ENCODE measurements at places on chromosomes 6 and 20. TPM values are rescaled to one million over a fixed set of nuclear protein-coding genes. Genes with fewer than 3 reads are reported as not detected.

- no peak for DNase-seq
Measured at GRCh38 chr20:48422242-48422960, 405.4 kb downstream of the PREX1 start.

DNA sequence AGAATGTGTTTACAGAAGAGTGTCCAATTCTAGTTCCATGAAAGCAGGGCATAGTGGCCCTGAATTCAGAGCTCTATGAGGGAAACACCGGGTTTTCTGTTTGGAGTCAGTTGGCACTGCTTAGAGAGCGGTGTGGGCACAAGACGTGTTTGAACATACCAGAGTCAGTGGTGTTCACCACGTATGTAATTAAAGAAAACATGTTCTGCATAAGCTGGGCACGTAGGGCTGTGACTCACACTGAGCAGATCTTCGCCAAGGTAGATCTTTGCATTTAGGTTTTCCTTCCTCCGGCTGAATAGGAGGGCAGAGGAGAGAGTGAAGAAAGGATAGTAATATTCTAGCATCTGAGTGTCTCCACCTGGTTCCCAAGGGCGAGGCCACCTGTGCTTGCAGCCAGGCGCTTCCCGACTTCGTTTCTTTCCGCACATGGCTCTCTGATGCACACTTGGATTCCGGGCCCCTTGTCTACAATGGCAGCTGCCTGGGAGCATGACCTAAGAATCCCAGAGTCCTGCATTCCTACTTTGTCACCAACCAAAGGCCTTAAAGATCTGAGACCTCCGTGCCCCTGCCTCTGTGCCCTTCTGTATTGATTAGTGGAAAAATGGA lies 136.2 kb downstream of the ERMARD start:
- no peak for DNase-seq

DNA sequence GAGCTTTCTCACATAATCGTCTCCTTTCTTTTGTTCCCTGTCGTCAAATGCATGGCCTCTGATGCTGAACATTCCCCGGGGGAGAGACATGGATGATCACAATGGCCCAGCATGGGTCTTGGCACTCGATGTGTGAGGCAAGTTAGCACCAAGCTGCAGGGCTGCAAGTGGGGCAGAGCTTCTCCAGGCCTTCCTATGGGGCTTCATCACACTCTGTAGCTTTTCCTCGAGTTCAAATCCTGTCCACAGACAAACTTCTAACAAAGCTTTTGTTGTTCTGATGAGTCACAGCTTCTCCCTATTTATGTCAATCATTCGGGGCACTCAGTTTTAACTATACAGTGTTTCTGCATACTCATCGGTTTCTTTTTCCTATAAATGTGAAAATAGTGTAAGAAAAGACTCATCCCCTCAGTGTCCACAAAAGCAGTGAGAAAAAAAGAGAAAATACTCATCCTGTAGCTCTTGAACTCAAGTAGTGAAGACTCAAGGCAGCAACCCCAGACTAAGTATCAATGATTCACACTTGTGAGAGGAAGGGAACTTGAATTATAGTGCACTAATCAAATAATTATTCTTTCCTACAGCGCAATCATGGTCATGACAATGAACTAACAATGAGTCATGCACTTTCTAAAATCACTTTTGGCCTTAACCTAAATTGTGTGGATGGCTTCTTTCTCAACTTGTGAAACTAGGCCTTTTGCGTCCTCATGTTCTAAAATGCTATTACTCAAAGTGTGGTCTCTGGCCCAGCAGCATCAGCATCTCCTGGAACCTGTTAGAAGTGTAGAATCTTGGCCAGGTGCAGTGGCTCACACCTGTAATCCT lies 68.4 kb upstream of the NOX3 start:
- no peak for DNase-seq

TENT5A gene
- 53.5 TPM for total RNA-seq

DNA sequence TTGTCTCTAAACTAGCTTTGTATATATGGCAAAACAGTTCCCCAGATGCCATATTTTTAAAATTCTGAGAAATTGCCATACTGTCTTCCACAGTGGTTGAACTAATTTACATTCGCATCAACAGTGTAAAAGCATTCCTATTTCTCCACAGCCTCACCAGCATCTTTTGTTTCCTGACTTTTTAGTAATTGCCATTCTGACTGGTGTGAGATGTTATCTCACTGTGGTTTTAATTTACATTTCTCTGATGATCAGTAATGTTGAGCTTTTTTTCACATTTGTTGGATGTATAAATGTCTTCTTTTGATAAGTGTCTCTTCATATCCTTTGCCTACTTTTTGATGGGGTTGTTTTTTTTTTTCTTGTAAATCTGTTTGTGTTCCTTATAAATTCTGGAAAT lies 1222.7 kb upstream of the CITED2 start:
- DNase-seq: no peak

CRISP3 gene
- total RNA-seq: not detected

- DNase-seq: no peak
Measured at GRCh38 chr20:51460569-51461265, 81.8 kb downstream of the NFATC2 start.

- no peak for DNase-seq
Measured at GRCh38 chr20:5843054-5843592, 92.9 kb downstream of the SHLD1 start.

BTN1A1 gene
- not detected for total RNA-seq

DNA sequence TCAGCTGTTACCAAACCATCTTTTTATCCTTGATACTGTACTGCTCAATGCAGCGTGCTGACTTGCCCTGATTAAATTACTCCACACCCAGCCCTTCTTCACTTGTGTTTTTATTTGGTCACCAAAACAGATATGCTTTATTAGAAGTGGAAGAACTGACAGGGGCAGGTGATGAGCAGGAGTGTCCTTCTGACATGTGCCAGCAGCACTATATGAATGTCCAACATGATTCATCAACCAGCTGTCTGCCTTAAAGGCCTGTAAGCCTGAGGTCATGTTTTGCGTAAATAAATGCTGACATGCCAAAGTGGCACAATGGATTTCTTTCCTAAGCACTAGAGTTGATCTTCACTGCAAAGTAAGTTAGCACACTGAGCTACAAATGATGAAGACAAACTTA lies 15.4 kb downstream of the POPDC3 start:
- no peak for DNase-seq

PTCRA gene
- total RNA-seq: not detected

CD24 gene
- total RNA-seq: 0.75 TPM

- no peak for DNase-seq
Measured at GRCh38 chr6:162363757-162364156, 363.8 kb downstream of the PRKN start.

GRCh38 chr6:145086197-145086596 lies 649.1 kb downstream of the EPM2A start:
- DNase-seq: no peak

- DNase-seq: no peak
Measured at GRCh38 chr6:74181471-74181870, 485.5 kb downstream of the CD109 start.

DNA sequence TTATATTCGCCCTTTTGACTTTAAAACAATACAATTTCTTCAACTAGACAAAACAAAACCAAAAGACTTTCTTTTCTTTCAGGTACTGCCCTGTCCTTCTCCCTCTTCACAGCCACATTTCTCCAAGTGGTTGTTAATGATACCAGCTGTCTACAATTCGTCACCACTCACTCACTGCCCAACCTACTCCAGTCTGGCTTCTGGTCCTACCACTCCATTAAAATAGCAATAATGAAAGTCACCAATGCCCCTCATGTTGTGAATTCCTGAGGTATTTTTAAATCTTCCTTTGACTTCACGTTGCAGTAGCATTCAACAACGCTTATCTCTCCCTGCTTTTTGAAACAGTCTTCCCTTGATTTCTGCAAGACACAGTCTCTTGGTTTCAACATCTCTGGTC lies 11.6 kb upstream of the MAN1A1 start:
- no peak for DNase-seq

PRND gene
- not detected for total RNA-seq

HSPA12B gene
- 16.6 TPM for total RNA-seq

DNA sequence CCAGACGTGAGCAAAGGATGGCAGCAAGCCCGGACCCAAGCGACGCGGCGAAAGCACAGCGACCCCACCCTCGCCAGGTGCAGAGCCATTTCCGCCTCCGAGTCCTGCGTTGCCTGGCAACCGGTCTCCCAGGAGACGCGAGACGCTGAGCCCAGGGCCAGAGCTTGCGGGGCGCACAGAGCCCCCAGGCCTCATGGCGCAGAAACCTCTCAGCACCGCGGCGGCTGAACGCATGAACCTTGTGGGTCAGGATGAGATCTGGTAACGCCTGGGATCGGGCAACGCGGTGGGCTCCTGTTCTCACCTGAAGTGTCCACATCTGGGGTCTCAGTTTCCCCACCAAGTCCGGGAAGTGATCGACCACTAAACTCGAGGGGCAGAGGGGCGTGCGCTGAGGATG lies 77.7 kb downstream of the ANKRD60 start:
- DNase-seq: no peak

DNA sequence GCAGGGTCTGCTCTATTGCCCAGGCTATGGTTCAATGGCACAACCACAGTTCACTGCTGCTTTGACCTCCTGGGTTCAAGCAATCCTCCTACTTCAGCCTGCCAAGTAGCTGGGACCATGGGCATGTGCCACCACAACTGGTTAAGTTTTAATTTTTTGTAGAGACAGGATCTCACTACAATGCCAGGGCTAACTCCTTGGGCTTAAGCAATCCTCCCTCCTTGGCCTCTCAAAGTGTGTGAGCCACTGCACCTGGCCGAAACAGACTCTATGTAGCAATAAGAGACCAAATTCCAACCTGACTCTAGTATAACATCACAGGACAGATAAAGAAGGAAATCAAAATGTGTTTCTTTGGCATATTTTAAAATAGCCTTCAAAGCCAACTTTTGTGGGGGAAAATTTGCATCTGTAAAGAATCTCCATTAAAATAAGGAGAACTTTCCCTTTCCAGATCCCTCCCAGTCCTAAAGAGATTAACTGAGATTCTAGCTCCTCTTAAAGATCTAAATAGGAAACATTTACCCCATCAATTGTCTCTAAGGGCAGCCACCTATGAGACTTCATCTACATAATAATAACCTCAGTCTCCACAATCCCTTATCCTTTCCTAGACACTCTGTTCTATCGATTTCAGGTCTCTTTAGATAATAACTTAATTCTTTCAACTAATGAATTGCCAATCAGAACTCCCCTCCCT lies 94.7 kb upstream of the PLCB4 start:
- DNase-seq: no peak

GRCh38 chr20:10239954-10240353 lies 21.3 kb downstream of the SNAP25 start:
- no peak for DNase-seq

GRCh38 chr20:45053430-45054351 lies 47.2 kb downstream of the KCNS1 start:
- no peak for DNase-seq

SEMG1 gene
- not detected for total RNA-seq

MED23 gene
- 10.6 TPM for total RNA-seq

SSTR4 gene
- not detected for total RNA-seq

DNA sequence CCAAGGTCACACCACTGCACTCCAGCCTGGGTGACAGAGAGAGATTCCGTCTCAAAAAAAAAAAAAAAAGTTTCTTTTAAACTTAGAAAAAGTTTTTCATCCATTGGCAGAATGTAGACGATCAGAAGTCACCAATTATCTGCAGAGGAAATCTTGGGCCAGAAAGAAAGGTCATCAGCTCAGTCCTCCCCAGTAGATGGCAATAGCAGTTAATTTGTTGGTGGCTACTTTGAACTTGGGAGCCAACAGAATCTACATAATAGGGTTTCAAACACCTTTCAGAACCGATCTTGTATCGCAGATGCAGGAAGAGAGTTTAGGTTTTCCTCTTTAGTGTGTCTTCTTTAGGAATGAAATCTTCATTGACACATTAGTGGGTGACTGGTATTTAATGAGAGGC lies 41.7 kb downstream of the LBP start:
- no peak for DNase-seq

IL17A gene
- not detected for total RNA-seq

DNA sequence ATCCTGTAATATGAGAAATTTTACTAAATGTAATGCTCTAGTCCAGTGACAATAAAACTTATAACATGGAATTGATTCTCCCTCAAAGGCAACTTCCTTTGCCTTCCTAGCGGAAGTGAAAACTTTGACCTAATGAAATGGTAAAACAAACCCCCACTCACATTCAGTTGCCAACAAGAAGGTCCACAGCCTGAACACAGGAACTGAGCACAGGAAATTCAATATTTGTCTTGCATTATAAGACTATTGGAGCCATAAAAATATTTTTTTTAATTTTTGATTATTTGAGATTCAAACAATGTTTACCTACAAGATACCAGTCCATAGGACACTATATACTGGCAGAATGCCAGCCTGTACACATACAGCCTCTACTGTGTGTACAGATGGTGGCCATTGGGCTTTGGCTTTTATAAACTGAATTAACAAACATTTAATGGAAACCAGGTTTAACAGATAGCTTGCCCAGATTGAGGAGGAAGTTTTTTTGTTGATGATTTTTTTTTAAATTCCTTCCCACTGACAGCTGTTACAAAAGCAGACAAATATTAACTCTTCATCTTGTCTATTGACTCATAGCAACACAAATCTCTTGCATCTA lies 481.5 kb upstream of the JAG1 start:
- DNase-seq: no peak

DNA sequence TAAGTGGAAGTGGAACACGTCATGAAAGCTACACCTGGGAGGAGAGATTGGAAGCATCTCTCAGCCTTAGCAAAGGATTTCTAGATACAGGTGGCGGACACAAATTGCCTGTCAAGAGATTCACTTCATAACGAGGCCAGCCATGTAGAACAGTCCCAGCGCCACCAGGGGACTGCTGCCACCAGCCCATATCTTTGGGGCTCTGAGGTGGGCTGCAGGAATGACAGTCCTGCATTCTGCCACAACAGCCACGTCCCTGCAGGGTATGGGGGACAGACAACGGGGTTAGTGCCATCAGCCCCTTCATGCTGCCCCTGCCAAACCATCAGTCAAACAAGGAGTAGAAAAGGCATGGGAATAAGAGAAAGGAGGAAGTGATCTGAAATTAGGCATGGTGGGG lies 81.2 kb upstream of the SASH1 start:
- no peak for DNase-seq

GRCh38 chr20:46171909-46172308 lies 53.8 kb downstream of the CD40 start:
- DNase-seq: no peak

NOX3 gene
- not detected for total RNA-seq

- DNase-seq: no peak
Measured at GRCh38 chr6:13496513-13497190, 9.3 kb upstream of the GFOD1 start.

DNA sequence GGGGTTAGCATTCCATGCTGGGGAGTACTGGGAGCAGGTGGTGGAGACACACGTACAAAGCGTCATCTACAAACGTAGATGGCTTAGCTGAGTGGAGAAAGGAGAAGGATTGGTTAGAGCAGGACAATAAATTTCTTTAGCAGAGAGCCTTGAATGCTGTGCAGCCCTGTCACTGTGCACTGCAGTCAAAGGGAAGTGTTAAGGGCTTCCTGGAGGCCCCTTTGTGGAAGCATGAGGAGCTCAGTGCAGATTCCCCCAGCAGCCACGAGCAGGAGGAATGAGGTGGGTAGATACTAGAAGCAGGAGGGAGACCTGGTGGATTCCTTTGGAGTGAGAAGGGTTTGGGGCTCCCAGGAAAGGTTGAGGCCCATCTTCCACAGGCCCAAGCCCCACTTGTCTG lies 6.1 kb upstream of the TREML4 start:
- no peak for DNase-seq

All from Right ventricle myocardium superior (tissue), 1 donor.